ENCODE measurements at places on chromosomes 5 and 9.

DNA sequence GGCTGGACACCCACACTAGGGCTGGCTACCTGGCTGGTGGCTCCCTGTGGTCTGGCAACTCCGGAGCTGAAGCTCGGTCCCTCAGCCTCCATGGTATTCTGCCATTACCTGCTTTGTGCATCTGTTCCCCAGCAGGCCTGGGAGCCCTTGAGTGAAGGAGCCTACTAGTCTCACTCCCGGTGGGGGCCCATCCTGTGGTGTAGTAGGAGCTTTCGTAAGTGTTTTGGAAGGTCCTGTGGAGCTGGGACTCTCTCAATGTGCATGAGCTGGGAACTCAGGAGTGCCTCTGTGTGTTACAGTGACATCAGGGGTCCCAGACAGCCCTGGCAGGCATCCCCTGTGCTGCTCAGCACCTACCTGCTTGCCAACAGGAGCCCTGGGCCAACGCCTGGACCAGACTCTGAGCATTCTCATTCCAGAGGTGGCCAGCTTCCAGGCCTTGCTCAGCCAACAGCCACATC is 267.1 kb downstream of the GADD45G start:
- DNase-seq, result no peak

- DNase-seq, result no peak
Measured at GRCh38 chr5:149203921-149204441, 62.7 kb downstream of the ABLIM3 start.

GRCh38 chr5:113806250-113806649 is 292.8 kb downstream of the YTHDC2 start:
- no peak for DNase-seq

DNA sequence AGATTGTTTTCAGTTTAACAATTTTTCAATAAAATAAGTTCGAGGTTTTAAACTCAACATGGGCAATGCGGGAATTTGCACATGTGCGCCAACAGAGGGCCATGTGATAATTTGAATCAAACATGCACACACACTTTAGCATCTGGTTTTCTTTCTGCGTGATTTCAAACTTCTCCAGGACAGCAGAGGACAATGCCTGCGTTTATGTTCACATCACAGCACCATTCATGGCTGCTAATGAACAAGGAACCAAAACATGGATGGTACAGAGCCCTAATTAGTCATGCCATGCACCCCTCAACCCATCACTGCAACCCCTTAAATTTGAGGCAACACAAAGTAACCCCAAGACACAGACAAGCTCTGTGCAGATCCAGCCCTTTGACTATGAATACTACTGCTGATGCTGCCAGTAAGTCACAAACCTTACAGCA is 2.8 kb downstream of the SHC3 start:
- DNase-seq, result no peak

DNA sequence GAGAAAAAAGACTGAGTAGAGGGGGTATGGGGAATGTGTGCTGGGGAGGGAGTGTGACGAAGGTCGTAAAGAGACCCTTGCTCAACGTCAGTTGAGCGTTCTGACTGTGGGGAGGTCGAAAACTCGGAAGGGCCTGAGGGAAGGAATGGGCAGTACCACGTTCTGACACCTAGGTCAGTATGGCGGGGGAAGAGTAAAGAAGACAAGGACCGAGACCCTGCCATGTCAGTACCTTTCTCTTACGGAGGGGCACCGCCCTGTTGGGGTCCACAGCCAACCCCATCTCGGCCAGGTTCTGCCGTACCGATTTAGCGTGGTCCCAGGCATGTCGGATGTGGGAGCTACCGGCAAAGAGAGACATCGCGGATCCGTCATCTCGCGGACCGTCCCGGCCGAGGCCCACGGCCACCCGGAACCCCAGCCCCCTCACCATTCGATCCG is 375 bp downstream of the NOP16 start:
- DNase-seq, result no peak

GRCh38 chr5:93755716-93756115 is 14.3 kb upstream of the POU5F2 start:
- DNase-seq, result no peak

- DNase-seq, result no peak
Measured at GRCh38 chr5:138979684-138980280, 104.6 kb upstream of the LRRTM2 start.

GRCh38 chr5:158686214-158686613 is 413.5 kb downstream of the EBF1 start:
- no peak for DNase-seq

DNA sequence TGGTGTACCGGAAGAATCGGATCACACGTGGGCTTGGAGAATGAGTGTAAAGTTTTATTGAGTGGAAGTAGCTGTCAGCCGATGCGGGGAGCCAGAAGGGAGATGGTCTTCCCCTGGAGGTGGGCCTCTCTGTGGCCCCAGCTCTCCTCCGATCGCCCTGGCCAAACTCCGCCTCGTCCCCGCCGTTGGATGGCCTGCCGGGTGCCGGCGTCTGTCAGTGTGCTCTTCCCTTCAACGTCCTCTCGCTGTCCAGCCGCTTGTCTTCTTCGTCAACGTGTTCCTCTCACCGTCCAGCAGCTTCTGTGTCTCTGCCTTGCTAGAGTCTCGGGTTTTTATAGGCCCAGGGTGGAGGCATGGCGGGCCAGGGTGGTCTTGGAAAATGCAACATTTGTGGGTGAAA is 27.6 kb upstream of the TMEM215 start:
- no peak for DNase-seq

GRCh38 chr9:130126721-130127433 is 45.3 kb upstream of the NCS1 start:
- DNase-seq, result no peak

DNA sequence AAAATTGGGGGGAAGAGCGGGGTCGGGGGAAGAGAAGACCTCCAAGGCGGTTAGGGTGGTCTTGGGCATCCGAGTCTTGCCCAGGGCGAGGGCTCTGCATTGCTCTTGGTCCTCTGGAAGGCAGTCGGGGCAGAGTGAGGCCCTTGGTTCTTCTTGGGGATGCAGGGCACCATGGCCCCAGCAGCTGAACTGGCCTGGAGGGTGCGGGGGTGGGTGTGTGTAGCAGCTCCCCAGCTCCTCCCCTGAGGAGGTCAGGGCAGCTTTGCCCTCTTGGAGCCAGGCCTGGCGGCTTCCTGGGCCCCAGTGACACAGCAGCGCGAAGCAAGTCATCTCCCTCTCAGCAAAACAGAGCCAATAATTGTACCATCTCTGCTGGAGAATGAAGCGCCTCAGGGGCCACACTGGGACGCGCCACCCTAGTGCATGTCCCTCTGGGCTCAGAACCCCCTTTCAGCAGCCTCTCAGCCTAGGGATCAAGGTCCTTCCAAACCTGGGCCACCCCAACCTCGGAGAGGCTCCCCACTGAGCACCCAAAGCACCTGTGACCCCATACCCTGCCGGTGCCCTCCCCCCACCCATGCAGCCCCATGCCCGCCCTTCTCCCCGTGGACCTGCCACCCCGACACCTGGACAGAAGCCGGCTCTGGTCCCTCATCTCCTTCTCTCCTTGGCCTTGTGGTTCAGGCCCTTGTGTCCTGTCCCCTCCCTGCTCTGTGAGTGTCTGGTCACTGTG is 10.4 kb upstream of the RXRA start:
- DNase-seq, result no peak

- no peak for DNase-seq
Measured at GRCh38 chr5:134003064-134003816, 1.5 kb downstream of the VDAC1 start.

DNA sequence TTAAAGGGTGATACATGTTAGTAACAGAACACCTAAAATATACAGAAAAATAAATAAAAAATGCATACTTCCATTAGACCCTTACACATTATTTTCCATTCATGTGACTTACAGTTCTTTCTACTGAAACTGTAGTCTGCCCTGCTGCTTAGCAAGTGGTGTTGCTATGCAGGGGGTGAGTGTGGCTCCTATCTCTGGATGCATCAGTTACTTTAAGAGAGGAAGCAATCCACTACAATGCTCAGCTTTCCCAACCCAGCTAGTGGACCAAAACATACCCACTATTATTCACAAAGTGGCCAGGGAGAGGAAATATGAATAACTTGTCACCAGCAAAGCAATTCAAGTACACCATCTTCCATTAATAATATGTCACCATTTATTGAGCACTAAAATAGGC is 121.8 kb downstream of the DOCK2 start:
- no peak for DNase-seq

GRCh38 chr5:91359962-91360609 is 23.0 kb downstream of the ARRDC3 start:
- no peak for DNase-seq

- no peak for DNase-seq
Measured at GRCh38 chr5:77305222-77305846, 94.9 kb downstream of the PDE8B start.

DNA sequence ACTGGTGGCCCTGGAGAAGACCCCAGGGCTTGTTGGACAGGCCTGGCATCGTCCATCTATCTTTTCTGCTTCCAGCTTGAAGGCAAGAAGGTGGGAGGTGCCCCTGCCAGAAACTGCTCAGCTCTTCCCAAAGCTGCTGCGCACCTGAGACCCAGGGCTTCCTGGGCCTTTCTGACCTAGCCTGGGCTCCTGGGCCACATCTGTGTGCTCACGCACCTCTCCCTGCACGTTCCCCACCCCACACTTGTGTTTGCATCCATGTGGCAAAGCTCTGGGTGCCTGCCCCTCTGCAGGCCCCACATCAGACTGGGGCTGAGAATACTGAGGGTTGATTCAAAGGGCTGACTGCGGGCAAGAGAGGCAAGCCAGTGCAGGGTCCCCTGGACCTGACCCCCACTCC is 63.4 kb downstream of the PFDN1 start:
- no peak for DNase-seq

DNA sequence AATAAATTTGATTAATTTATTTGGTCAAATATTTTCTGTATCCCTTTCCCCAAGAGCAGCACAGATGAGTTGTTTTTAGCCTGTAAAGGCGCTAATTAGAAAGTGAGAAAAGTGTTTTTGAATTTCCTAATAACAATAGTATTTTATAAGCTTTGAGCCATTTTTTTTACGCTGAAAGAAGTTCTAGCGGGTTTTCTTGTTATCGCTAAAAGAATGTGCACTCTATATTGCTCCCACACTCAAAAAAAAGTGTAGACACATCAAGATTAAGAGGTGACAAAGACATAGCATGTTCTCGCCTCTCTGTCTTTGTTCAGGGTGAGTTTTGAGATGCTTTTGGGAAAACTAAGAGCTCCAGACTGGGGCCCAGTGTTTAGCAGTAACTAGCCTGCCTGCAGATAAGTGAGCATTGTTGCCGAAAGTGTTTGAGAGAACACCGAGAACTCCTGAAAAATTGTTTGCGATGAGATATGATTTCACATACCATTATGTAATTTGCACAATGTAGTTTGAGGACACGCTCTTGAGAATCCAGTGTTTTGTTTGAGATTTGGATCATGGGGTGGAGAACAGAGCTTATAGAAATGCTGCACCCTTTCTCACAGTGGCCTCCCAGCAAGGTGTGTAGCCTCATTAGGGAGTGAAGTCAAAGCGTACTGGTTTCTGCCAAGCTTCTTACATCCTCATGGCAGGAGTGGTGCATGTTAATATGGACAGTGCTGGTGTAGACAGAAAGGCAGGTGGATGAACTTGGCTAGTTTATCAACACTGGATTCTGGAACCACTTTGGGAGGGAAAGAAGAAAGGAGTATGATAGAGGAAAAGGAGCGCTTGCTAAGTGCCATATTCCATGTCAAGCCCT is 1.5 kb downstream of the F2R start:
- DNase-seq, result no peak

GRCh38 chr5:16179936-16180788 is 571 bp upstream of the MARCHF11 start:
- DNase-seq, result no peak

GRCh38 chr9:24616863-24617262 is 71.2 kb upstream of the IZUMO3 start:
- no peak for DNase-seq

DNA sequence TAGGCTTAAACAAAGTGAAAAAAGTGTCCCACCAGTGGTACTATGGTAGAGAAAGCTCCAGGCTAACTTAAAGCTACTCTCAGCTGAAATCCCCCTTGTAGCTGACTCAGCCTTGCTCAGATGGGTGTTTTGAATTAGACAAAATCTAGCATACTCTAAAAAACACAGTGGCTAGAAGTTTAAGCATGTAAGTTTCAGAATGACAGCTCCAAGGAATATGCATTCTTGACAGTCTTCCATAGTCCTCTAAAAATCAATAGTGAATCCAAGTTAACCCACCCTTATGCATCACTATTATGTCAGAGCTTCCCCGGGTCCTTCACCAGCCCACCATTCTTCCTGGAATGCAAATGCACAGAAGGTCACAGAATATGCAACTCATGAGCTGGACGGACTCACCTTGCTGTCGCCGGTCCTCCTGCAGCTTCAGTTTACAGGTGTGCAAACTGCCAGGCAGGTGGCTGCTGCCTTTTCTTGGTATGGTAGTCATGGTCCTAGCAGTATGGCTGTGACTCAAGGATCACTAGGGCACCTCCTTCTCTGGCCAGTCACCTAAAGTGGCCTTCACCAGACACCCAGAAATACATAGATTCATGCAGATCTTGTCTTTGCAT is 668 bp downstream of the RANBP3L start:
- no peak for DNase-seq

- no peak for DNase-seq
Measured at GRCh38 chr5:14204011-14204670, 61.0 kb downstream of the TRIO start.

- peak; percentile 61 for DNase-seq
Measured at GRCh38 chr5:8829323-8830029, 716.4 kb downstream of the SEMA5A start.

DNA sequence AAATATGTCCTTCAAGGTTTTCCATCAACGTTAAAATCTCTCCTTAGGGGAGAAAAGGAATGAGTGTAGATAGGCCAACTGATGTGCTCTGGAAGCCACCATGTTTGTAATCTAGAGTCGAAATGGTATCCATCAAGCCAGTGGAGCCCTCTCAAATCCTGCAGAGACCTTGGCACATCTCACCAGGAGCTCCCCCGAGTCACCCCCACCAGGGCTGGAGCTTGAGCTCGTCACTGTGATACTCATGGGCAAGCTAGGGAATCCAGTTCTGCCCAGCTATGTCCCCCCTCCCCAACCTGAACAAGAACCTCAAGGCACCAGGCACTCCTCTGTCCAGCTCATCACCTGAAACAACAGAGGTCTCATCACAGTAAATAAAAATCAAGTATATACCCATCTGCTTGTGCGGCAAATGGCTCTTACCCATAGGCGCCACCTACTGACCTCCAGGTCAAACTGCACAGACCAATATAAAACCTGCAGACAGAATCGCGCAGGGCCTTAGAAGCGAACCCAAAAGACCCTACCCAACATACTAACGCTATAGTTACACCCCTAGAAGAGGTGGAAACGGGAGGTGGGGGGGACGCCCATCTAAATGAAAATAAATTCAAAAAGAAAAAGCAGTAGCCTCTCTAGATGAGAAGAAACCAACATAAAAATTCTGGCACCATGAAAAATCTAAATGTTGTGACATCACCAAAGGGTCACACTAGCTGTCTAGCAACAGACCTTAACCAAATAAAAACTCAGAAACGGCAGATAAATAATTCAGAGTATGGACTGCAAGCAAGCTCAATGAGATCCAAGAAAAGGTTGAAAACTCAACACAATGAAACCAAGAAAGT is 75.0 kb downstream of the TTC39B start:
- DNase-seq, result no peak

DNA sequence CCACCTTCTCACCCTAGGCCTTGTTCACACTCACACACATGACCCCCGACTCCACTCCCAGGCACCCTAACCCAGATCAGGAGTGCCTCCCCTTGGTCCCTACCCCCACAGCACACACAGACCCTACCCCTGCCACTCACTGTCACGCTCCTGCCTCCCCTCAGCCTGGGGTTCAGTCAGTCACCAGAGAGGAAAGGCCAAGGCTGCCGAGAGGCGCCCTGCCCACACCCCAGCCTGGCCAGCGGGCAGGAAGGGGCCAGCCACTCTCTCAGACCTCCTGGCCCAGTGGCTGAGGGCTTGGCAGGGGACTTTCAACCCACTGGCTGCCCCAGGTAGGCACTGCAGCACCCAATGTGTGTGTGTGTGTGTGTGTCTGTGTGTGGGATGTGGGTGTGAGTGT is 122.4 kb upstream of the MVB12B start:
- no peak for DNase-seq
